ENCODE measurements at places on chromosomes 1 and 21.

GRCh38 chr1:174314433-174314832, 133.3 kb upstream of the GPR52 start:
- no peak for DNase-seq

- no peak for DNase-seq
These were observed 3.9 kb downstream of the EGLN1 start for GRCh38 chr1:231418101-231418740.

DNA sequence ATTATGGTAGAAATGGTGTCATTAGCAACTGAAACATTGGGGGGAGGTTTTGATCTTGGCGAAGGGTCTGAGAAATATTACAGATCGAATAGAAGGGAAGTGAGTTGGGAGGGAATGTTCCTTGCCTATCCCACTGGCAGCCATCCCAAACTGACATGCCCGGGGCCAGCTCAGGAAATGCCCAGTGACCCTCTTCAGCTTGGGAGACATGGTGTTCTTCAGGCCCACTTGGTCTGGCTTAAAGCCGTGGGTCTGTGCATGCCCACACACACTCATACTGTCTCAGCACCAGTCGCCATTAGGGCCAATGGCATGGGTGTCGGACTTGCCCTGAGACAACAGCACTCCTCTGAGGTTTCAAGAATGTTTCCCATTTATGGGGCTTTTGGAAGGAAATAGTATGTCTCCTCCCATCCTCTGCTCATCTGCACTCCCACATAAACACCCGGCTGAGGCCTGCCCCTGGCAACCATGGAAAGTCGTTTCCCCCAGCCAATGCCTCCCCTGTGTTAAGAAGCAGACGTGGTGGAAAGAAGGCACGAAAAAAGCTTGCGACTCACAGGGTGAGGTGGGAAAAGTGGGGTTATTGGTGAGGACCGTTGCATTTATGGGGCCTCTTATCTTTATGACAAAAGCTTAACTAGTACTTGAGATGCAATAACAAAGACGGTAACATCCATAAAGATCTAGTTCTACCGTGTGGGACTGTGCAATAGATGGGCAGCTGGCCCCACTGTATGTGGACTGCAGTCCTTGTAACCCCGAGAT, 2.0 kb downstream of the RNF186 start:
- no peak for DNase-seq

GRCh38 chr1:106278716-106279115, 777.8 kb upstream of the PRMT6 start:
- no peak for DNase-seq

DNA sequence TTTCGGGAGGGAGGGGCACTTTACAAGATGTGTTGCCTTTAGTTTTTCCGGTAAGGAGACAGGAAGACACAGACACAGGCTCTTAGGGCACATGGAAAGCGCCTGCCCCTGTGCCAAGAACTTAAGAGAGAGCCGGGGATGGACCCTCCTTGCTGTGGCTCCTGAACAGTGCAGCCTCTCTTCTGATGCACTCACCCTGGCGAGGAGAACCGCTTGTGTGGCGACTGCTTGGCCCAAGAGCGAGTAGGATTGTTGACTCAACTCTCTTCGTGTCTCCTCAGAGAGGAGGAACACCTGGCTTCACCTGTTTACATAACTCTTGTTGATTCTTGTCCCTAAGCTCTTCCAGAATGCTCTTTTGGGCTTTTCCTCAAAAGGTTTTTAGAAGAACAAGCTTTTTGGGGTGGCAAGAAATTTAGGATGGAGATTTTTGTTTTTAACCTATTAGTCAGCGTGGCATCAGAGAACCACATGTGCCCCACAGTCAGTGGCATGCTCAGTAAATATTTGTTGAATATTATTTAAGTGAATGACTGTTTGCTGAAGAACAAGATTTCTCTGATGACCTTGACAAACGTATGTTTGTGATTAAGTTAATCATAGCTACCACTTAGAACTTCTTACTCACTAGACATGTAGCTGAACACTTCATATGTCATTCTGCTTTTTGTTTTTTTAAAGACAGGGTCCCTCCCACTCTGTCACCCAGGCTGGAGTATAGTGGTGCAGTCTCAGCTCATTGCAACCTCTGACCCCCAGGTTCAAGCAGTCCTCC, 60.6 kb downstream of the NFIA start:
- DNase-seq = no peak

- no peak for DNase-seq
These were observed 84.2 kb downstream of the RABGAP1L start for GRCh38 chr1:174243451-174244000.

- DNase-seq = peak; percentile 91
These were observed at the start of gene KIAA0319L for GRCh38 chr1:35557118-35557610. TSS of gene KIAA0319L (minus strand) at chr1:35557403. CDS start at chr1:35554491, 2,912 bp downstream.

DNA sequence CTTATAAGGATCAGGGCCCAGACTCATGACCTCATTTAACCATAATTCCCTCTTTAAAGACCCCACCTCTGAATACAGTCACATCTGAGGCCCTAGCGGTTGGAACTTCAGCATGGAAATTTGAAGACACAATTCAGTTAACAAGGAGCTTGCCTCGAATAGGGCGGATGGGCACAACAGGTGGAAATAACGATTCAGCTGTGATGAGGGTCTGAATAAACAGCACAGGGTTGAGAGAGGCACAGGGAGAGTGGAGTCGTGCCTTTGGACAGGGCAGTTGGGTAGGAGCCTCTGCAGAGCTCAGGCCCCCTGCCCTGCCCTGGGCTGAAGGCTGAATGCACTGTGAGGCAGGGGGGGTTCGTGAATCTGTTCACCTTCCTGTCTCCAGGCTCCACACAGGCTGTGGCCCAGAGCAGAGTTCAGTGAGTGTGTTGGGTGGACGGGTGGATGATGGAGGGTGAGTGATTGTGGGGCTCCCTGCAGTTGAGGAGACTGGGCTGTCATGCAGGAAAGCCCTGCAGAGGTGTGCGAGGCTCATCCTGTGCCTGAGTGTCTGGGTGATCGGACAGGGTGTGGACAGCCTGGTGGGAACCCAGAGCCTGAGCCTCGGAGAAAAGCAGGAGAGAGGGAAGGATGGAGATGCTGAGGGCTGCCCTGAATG, 243.1 kb downstream of the FOXD2 start:
- no peak for DNase-seq

- no peak for DNase-seq
These were observed 23.9 kb upstream of the ITLN2 start for GRCh38 chr1:160978510-160978927.

DNA sequence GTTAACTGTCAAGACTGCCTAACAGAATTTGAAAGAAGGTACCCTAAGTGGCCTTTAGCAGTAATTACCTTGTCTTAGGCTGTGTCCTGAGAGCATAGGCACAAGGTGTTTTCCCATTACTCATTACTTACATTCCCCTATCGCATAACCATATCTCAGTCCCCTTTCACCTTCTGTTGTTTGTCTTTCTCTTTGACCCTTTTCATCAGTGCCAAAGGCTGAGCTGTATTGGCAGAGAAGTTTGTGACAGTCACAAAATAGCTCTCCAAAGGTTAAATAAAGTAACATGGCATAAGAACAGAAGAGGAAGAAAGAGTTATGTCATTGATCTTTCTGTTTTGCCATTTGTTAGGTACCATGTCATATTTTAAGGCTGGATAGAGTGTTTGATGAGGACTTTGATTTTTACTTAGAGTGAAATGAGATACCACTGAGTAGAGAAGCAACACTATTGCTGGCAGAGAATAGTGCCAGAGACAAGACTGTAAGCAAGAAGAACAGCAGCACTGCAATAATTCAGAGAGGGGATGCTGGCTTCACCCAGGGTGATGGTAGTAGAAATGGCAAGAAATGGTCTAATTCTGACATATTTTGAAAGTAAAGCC, 497.8 kb downstream of the TTLL7 start:
- no peak for DNase-seq

DNA sequence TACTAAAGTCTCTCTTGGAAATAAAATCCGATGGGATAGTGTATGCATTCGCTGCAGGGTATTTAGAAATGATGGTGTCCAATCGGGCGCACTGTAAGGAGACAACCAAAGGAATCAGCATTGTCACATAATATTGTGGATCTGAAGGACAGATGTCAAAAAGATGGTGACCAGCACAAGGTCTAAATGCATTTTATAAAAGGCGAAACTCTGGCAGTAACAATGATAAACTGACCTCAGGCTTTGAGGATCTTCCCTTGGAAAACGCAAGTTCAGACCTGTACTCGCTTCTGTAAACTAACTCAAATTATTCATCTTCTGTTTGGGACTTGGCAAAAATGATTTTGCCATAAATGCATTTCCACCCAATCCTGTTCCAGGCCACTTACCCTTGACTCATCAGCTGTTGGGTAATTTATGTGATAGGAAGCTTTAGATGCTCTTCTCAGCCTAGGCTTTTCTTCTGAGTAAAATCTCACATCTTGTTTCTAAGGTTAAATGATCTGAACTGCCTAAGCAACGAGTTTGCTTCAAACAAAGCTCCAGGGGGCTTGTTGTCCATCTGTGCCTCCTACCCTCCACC, 33.8 kb downstream of the STPG1 start:
- DNase-seq = no peak

DNA sequence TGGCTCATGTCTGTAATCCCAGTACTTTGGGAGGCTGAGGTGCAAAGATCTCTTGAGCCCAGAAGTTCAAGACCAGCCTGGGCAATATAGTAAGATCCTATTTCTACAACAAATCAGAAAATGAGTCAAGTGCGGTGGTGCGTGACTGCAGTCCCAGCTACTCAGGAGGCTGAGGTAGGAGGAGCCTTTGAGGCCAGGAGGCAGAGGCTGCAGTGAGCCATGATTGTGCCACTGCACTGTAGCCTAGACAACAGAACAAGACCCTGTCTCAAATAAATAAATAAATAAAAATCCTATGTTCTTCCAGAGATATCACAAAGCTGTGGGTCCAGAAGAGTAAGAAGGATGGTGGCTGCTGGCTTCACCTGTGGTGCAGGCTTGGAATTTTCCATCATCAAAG, 22.1 kb downstream of the CDA start:
- no peak for DNase-seq

DNA sequence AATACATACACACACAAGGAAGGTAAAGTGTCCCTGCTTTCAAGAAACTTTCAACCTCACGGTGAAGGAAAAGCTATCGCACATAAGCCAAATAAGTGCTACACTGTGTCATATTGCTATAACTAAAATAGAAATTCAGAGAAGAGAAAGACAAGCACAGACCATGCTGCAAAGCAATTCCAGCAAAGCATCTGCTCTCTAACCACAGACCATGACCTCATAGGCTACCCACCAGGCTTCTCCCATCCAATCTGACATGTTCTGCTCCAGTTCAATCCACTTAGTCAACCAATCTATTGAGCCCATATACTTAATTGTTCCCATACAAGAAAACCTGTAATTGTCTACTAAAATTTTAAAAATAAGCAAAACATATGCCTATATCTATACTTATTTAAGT, 211.3 kb downstream of the BARHL2 start:
- no peak for DNase-seq

DNA sequence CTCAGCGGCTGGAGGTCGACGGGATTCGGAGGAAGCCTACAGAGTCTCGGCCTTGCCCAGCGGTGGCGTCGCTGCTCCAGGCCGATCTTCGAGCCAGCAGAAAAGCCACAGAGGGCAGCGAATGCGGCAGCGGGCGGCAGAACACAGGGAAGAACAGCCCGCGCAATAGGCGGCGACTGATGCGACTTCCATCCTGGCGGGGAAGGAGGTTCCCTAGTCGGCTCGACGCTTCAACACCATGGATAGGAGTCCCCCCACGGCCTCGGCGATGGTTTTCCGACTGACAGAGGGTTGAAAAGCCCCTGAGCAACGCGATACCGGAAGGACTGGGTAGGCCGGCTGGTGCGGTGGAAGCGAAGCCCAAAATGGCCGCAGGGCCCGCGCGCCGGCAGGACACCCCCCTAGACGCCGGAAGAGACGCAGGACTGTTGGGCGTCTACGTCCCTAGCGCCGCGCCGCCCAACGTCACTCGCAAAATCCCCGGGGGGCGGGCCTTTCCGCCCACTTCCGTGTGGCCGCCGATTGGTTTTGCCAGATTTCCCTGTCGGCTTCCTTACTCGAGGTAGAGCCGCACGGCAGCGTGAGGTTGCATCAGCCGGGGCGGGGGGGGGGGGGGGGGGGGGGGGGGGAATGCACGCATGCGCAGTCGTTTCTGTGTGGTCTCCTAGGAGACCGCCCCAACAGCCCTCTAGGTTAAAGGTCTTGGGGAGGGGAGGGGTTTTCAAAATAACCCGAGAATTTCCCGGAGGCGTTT, at the start of gene PPP1R15B:
Gene PPP1R15B (minus strand): TSS at position 367 of the 754 bp plus-strand sequence. CDS start 406 bp downstream, outside the sequence.
- DNase-seq = peak; percentile 100

- peak; percentile 40 for DNase-seq
These were observed 12.8 kb downstream of the DYNLT5 start for GRCh38 chr1:66764994-66765578.

GRCh38 chr1:31476891-31477846, 64.2 kb downstream of the SERINC2 start:
- peak; percentile 46 for DNase-seq

DNA sequence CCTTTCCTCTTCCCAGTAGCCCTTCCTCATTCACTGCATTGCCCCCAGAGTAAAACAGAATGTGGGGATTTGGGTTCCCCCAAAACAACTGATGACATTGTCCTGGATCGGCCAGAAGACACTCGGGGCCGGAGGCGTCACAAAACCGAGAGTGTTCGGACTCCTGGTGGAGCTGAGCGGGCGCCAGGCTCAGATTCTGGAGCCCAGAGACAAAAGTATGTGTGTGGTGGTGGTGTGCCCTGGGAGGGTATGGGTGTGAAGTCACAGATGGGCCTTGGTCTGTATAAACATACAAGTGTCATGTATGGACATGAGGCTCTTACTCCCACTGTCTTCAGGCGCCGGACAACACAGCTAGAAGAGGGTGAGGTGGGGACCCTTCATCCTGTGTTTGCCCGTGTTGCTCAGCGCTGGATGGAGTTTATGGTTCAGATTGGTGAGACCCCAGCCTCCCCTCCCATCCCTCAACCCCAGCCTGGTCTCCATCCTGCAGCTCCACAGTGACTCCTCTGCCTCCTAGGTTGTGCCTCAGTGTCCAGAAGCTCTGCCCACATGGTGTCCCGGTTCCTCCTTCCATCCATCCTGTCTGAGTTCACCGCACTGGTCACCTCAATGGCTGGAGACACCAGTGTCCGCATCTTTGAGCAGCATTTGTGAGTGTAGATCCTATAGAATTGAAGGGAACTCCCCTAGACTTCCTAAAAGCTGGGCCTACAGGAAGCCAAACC, 12.4 kb downstream of the HYI start:
- DNase-seq = no peak

- no peak for DNase-seq
These were observed 10.2 kb upstream of the NAV1 start for GRCh38 chr1:201528631-201529252.

Data from WERI-Rb-1 (cell line).